ENCODE measurements at places on chromosomes 7 and 10. TPM values are rescaled to one million over a fixed set of nuclear protein-coding genes. Genes with fewer than 3 reads are reported as not detected.

Gene CRTAC1
- total RNA-seq: not detected

Gene LRRD1
- total RNA-seq: not detected

Gene LRRTM3
- total RNA-seq: not detected

Gene AQP1
- 1.4 TPM for total RNA-seq

Gene UFSP1
- 2.7 TPM for total RNA-seq

Gene AS3MT
- total RNA-seq: 8.1 TPM

Gene HOXA13
- not detected for total RNA-seq

Gene MSS51
- 1.1 TPM for total RNA-seq

Gene GSTO2
- total RNA-seq: 1.7 TPM

Gene DOCK4
- total RNA-seq: 10.4 TPM

Gene IL15RA
- 5.3 TPM for total RNA-seq

Gene AKR1C8
- not detected for total RNA-seq

Gene RNLS
- total RNA-seq: 12.6 TPM

Gene BLNK
- total RNA-seq: 0.09 TPM

Gene MYL10
- not detected for total RNA-seq

Gene MRLN
- not detected for total RNA-seq

Gene SLC29A3
- 1.4 TPM for total RNA-seq

Gene IFIT1B
- total RNA-seq: under 0.01 TPM

Gene SEMA4G
- 1.6 TPM for total RNA-seq

Gene CCDC172
- not detected for total RNA-seq
